ENCODE measurements at places on chromosomes 1 and 21.

DNA sequence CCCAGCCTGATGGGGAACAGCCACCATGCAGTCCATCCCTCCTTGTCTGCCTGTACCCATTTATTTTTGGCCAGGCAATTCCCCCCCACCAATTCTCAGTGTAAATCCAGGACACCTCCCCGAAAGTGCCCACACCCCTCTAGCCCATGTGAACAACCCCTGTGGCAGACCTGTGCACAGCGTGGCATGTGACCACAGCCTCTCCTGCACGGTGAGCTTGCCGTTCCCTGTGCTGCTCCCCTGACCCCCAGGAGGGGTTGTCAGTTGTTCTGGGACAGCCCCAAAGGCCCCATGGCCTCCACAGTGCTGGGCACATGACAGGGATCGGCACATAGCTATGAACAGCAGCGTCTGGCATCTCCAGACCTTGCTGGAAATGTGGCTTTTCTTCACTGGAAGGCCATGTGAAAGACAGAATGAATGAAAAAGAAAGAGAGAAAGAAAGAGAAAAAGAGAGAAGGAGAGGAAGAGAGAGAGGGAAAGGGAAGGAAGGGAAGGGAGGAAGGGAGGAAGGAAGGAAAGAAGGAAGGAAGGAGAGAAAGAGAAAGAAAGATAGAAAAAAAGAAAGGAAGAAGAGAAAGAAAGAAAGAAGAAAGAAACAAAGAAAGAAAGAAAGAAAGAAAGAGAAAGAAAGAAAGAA, 3.9 kb downstream of the CAPN9 start:
- DNase-seq, result no peak

- DNase-seq, result no peak
Observed at GRCh38 chr1:156128654-156129597, 14.4 kb downstream of the LMNA start.

DNA sequence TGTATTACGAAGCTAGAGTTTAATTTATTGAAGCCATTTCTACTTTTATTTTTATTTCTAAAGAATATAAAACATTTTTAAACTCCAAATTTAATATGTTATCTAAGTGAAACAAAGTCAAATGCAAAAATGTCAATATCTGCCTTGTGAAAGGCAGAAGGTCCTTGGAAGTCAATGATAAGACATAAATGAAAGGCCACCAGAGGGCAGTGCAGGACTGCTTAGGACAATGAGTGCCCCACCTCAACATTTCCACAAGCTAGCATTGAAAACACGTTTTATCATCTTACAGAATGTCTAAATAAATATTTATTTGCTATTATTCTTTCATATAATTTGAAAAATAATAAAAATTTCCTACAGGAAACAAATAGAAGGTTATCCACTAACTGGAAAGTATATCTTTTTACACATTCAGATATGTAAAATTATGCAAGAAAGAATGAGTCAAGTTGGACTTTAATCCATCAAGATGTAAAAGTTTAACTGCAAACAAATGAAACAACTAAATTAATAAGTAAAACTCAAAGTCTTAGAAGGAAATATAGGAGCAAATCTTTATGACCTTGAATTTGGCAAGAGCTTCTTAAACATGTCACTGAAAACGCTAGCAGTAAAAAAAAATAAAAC, 140.1 kb upstream of the FMN2 start:
- peak; percentile 11 for DNase-seq

DNA sequence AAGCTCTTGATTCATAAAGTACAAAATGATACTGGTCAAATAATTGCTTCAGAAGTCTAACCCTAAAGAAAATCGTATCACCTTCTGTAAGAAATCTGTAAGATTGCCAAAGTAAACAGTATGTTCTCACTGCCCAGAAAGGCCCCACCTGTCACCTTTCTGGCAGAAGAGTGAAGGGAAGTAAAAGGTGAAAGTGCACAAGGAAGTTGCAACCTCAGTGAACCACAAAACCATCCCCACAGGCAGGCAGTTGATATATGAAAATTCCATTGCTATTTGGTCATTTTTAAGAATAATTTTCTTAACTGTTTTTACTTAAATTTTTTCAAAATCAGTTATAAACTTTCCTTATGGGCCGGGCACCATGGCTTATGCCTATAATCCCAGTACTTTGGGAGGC, 48.5 kb upstream of the FBXO28 start:
- DNase-seq, result no peak

DNA sequence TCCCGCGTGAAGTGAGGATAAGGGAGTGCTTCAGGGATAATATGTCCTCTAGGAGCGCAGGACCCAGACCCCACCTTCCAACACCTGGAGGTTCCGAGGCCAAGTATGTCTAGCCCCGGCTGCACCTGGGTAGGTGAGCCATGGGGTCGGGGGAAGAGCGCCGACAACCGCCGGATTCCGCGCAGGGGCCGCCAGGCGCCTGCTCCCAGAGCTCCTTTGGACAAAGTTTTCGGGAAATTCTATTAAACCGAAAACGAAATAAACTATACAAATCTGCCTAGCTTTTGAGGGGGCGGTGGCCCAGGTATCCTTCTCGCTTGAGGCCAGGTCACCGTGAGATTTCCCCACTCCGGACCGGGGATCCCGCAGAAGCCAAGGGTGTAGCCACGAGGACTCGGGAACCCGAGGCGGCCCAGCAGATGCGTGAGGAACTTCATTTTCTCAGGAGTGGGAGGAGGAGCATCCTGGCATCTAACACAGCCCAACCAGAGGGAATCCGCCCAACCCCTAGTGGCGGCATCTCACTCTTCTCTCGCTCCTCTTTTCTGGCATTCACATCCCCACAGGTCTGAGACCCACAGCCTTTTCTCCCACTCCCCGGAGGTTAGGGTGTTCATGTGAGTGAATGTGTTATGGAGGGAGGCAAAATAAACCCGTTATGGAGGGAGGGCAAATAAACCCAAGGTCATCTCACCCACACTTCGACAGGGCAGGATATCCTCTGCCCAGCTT, 2.3 kb upstream of the DMRTA2 start:
- no peak for DNase-seq

- DNase-seq, result no peak
Observed at GRCh38 chr1:147850737-147851136, 51.9 kb upstream of the GJA8 start.

DNA sequence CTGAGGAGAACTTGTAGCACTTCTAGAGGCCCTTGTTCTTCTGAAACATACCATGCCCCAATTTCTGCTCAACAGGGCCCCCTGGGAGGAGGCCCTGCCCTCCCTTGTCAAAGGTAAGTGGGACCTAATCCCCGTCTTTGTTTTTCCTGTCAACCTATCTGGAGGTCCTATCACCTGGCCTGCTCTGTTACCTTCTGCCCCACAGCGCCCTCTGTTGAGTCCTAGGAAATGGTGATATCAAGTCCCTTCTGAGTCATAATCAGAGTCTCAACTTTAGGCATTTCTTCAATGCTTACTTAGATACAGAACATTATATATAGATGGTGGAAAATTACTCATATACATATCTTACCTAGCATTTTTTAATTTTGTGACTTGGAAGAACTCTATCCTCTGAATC, 28.2 kb upstream of the FCRL4 start:
- DNase-seq, result no peak

DNA sequence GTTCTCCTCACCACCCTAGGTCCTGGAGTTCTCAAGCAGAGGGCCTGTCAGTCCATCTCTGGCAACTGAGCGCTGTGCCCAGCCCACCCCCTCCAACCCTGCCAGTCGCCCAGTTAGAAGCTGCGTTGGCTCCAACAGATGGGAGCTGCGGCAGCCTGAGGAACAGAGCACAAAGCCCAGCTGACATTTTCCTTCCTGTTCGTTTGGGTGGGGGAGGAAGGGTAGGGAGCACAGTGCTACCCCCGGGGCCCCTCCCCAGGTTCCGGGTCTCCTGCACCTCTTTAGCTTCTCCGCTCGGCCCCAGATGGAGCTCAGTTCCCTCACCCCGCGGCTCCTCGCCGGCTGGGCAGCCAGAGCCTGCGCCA, 1.4 kb downstream of the LRRN2 start:
- DNase-seq, result no peak

DNA sequence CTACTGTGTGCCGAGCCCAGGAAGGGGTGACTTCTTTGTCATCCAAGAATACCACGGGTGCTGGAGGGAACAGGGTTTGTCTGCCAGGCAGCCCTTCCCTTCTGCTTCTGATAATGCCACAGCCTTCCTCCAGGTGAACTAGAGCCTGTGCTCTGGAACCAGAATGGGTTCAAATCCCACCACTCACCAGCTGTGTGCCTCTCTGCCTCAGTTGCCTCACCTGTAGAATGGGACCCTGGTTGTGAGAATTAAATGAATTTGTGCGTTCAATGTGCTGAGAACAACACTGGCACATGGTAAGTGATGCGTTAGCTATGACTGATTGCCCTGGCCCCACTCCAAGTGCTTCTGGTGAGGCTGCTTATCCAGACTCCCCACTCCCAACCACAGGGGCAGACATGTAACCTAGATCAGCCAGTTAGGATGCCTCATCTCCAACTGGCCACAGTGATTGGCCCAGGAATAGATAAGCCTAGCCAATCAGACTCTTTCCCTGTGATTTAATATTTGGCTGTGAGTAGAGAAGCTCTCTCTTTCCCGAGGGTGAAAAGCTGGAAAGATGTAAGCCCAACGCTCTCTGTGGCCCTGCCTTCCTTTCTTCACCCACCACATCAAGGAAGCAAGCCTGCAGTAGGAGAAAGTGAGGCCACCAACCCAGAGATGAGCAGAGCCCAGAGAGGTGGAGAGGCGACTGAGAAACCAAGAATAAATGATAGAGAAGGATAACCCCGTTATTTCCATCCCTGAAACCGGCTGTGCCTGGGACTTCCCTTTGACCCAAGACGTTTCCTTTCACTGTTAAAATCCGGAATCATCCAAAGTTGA, 20.8 kb upstream of the LAPTM5 start:
- DNase-seq, result no peak

GRCh38 chr1:27394925-27395324, 2.5 kb downstream of the GPR3 start:
- DNase-seq, result no peak

DNA sequence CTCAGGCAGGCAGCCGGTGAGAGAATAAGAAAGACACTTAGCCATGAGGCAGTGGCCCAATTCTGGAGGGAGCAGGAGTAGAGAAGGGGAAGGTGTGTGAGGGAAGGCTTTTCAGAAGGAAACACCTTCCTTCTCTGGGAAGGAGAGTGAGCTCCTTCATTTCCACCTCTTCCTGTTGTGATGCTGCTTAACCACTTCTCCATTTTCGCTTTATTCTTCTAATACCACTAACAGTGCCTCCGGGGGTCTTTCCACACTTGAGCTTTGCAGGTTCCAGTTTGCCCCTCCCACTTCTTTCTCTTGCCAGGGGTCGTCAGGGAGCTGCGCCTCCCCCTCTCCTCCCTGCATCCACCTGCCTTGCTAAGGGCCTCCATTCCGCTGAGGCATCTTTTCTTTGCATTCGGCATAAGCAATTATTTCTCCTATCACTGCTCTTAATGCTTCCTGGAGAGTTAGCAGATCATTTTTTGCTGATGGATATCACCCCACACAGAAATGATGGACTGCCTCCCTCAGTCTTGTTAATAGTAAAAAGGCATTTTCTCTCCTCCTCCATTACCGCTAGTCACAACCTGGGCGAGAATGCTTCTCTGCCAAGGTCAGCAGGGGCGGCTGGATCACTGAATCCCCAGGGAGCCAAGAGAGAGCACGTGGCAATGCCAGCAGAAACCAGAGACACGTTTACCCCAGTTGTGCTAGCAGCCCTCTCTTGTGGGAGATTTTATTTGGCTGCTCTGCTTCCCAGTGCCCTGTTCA, 74.8 kb downstream of the ELAVL4 start:
- no peak for DNase-seq

DNA sequence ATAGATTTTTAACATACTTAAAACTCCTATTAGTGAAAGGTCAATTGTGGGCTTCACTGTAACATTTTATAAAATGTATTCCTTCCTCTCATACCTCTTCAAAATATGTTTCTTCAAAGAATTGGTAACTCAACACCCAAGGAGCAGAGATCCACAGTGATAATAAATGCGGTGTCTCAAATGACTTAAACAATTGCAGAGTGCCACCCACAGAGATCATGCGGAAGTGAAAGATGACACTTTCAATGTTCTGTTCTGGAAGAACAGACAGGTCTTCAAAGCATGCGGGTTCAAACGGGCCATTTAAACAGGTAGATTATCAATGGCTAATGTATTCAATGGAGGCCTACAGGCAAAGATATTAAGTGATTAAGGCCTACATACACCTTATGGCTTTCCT, 157.0 kb upstream of the GREM2 start:
- no peak for DNase-seq

Measured in stimulated activated CD8-positive, alpha-beta memory T cell treated with anti-CD3 and anti-CD28 coated beads, Interleukin-15, amount 100 ng/mL, for 48 hours (primary cell).